ENCODE measurements at places on chromosomes 1 and 21. TPM values are rescaled to one million over a fixed set of nuclear protein-coding genes. Genes with fewer than 3 reads are reported as not detected.

- DNase-seq: no peak
Observed at GRCh38 chr1:155934936-155935590, 850 bp upstream of the KHDC4 start.

DNA sequence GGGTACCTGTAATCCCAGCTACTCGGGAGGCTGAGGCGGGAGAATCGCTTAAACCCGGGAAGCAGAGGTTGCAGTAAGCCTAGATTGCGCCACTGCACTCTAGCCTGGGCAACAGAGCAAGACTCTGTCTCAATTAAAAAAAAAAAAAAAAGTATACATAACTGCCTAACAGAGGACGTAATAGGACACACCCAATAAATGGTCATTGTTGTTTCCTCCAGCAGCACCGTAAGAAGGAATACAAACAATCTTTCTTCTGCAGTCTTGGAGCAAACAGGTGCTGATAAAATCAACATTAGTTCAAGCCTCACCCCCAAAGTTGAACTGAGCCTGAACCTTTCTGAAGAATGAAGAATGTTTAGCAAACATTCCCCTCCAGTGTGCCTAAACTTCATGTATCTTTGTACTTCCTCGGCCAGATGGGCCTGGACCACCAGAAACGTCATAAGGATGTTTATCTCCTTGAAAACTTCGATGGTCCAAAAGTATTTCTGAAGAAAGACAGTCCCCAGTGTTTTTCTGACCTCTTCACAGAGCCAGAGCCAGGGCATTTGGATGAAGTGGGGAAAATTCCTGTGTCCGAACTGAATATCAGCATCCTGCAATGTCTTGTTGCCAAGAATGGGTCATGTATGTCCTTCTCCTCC lies 136.8 kb upstream of the F3 start:
- DNase-seq: no peak

- no peak for DNase-seq
Observed at GRCh38 chr1:4152266-4152665, 252.2 kb upstream of the C1orf174 start.

CR1 gene
- total RNA-seq: 11.7 TPM

GRCh38 chr1:226529891-226530290 lies 18.7 kb upstream of the STUM start:
- DNase-seq: no peak

- no peak for DNase-seq
Observed at GRCh38 chr1:169363046-169363730, 4.4 kb downstream of the NME7 start.

GRCh38 chr1:69569175-69569541 lies 1.4 kb downstream of the LRRC7 start:
- DNase-seq: no peak

DNA sequence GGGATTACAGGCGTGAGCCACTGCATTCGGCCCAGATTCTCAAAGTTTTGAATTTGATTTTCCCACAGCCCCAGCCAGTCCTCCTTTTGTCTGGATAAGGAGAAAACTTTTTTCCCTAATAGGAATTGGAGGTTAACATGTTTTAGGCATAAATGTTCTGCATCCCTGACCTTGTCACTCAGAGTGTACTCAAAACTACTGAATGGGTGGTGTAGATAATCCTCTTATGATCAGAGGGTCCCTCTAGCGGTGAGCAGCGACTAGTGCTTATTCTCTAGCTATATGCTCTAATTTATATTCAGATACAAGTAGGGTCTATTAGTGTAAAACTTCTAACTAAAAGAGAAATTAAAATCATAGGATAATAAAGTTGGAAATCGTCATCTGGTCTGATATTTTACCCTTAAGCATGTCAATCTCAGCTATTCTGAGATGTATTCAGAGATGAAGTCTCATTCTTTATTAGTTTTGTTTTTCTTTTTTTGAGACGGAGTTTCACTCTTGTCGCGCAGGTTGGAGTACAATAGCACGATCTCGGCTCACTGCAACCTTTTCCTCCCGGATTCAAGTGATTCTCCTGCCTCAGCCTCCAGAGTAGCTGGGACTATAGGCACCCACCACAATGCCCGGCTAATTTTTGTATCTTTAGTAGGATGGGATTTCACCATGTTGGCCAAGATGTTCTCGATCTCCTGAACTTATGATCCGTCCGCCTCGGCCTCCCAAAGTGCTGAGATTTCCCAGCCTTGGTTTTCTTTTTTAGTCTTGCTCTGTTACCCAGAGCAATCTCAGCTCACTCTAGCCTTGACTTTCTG lies 2.7 kb upstream of the PSMD4 start:
- DNase-seq: peak; percentile 58

- DNase-seq: no peak
Observed at GRCh38 chr1:28273216-28273860, 14.0 kb downstream of the SESN2 start.

GRCh38 chr1:53463961-53464899 lies 5.0 kb downstream of the DMRTB1 start:
- DNase-seq: no peak

GRCh38 chr1:62237361-62237760 lies 42.7 kb downstream of the L1TD1 start:
- no peak for DNase-seq

SPRR2F gene
- not detected for total RNA-seq

DNA sequence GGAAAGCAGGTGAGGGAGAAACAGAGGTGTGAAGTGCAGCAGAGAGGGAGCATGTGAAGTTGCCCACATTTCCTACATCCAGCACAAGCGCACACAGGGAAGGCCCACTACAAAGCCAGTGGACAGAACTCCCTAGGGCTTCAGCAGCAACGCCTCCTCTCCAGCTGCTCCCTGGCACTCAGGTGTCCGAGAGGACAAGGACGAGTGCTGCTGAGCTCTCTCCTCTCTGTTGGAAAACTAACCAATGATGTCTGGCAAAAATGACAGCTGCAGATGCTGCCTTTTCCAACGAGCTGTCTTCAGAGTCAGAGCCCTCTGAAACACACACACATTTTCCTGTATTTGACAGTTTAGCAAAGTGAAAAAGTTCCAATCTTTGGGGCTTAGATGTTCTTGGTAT lies 86.8 kb downstream of the HSF2BP start:
- no peak for DNase-seq

DNA sequence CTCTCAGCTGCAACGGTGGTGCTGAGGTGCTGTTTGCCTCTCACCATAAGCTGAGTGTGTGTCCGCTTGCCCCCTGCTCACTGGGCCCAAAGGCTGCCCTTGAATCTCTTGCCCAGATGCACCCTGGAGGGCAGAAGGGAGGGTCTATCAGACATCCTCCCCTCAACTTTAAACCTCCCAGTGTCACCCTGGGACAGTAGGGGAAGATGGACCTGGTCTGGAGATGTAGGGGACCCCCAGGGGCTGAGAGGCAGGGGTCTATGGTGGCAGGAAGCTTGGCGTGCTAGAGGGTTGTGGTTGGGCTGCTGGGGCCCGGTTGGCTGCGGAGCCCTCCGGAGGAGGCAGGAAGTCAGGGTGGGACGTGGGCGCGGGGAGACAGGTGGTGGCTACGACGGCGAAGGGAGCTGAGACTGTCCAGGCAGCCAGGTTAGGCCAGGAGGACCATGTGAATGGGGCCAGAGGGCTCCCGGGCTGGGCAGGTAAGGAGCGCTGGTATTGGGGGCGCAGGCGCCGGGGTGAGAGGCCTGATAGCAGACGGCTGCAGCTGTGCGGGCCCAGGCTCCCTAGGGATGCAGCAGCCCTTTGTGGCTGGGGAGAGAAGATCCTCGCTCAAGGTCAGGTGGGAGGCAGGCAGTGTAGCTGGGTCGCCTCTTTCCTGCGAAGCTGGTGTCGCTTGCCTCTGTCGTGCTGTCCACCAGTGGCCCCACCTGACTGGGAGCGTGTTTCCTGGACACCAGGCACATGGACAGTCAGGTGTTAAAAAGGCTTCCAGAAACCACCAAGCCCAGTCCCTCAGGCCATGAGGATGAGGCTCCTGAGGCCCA lies at the start of gene LCK:
TSS of gene LCK (plus strand) at position 373 of the 824 bp plus-strand sequence. CDS start 23,065 bp downstream, outside the sequence.
- peak; percentile 38 for DNase-seq

- no peak for DNase-seq
Observed at GRCh38 chr1:181089017-181089675, 646 bp downstream of the IER5 start.

C1orf115 gene
- 1.0 TPM for total RNA-seq

GRCh38 chr1:100404821-100405220 lies 52.5 kb downstream of the CDC14A start:
- DNase-seq: no peak

Data from T-cell (primary cell).